ENCODE measurements at places on chromosomes 5 and 9.

DNA sequence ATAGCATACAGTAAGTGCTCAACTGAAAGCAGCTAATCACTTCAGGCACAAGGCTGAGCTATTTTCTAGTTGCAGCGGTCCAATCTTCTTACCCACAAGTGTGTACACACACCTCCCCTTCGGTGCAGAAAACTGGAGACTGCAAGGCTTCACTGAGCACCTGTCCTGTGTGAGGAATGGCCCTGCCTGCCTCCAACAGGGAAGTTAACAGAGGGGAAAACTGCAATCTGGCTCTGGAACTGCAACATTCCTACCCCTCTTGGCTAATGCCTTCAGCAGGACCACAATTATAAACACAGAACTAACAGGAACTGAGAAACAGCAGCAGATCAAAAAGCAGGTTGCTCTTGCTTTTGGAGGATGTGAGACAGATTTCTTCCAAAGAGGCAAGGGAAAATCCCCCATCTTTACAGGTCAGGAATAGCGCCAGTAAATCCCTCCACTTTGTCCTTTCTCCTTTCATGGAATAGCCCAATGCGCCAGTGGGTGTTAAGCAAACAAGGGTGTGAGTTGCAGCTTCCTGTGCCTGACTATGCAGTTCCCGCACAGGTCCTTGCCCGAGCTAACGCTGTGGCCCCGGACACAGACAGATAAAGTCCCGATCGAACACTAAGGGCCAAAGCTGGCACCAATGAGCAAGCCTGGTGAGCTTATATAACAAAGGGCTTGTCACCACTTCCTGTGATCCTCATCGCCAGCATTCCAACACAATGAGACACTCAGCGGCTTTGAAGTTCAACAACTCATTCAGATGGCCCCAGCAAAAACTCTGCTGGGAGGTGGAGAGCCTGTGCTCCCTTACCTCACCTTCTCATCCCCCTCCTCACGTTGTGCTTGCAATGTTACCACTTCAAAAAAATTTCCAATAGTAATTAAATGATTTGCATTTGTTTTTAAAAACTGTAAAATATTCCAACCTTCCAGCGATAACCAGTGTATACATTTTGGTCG lies 21.5 kb downstream of the SHB start:
- DNase-seq = peak; percentile 67

GRCh38 chr9:132068605-132069004 lies 11.1 kb downstream of the MED27 start:
- no peak for DNase-seq

GRCh38 chr5:4533457-4534105 lies 606.5 kb upstream of the ADAMTS16 start:
- no peak for DNase-seq

- DNase-seq = no peak
Measured at GRCh38 chr9:1077616-1078015, 27.5 kb downstream of the DMRT2 start.

DNA sequence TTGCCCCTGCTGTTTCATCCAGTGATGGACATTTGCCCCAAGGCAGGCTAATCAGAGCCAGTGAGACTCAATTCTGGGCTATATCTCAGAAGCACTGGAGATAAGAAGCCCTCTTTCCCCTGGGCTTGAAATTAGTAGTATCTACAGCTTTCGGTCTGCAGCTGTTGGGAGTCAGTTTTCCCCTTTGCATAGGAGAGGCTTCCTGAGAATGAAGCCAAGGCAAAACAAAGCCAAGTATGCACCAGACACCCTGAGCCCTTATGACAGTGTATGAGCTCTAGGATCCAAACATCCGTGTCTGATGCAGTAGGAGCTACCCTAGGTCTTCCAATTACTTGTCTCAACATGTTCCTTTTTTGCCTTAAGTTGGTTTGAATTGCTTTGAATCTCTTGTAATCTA lies 79.2 kb upstream of the PANK3 start:
- no peak for DNase-seq

- no peak for DNase-seq
Measured at GRCh38 chr5:157443041-157443549, 16.9 kb upstream of the NIPAL4 start.

DNA sequence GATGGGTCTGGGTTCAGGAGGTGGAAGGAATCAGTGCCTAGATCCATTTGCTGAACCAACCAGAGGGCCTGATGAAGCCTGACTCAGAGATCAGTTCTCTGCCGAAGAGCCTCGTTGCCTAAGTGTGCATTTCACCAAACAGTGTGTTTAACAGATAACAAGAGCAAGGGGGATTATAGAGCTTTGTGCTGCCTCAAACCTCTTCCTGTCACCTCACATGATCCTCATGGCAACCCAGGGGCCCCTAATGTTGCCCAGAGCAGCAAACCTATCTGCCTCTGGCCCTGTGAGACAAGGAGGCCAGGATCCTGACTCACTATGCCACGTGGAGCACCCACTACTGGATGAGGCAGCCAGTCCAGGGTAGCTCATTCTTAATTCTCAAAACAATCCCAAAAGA lies 66.3 kb upstream of the EPB41L4B start:
- DNase-seq = no peak

DNA sequence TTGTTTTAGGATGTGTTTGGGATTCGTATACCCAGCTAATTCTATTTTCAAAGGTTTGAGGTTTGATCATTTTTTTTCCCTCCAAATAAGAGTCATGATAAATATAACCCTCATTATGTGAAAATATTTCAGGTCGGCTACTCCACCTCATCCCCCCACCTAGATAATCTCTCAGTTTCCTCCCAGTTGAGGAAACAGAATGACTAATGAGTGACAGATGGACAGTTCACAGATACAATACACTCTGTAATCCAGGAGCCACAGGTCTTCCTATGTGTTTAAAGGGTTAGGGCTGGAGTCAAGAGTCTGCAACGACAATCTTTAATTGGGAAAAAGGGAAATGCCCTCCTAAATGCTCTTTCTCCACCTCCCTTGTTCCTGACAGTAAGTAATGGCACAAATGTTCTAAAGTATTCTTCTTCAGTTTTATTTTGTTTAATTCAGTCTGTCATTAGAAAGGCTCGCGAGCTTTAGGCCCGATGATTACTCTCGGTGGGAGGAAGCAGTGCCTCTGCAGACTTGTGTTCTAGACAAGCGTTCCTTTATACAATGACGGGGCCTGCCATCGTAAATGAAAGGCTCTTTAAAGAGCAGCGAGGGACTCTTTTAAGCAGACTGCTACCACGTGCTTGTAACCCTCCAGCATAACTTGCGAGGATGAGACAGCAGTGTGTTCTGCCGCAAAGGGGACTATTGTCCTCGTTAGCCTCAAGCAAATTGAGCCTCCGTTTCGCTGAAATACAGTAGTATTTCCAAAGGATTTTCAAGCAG lies 69.0 kb downstream of the MEF2C start:
- no peak for DNase-seq

GRCh38 chr5:155079698-155080097 lies 66.1 kb downstream of the KIF4B start:
- DNase-seq = no peak

- no peak for DNase-seq
Measured at GRCh38 chr5:149680810-149681221, 49.3 kb upstream of the PPARGC1B start.

- no peak for DNase-seq
Measured at GRCh38 chr5:2302169-2302568, 419.4 kb upstream of the IRX4 start.

GRCh38 chr9:35229779-35230143 lies 68.0 kb downstream of the UNC13B start:
- DNase-seq = no peak

- DNase-seq = no peak
Measured at GRCh38 chr5:2465383-2465782, 286.1 kb downstream of the IRX2 start.

- no peak for DNase-seq
Measured at GRCh38 chr5:154394307-154394706, 51.5 kb upstream of the SAP30L start.

GRCh38 chr9:136527721-136528710 lies 17.8 kb downstream of the NOTCH1 start:
- DNase-seq = no peak

DNA sequence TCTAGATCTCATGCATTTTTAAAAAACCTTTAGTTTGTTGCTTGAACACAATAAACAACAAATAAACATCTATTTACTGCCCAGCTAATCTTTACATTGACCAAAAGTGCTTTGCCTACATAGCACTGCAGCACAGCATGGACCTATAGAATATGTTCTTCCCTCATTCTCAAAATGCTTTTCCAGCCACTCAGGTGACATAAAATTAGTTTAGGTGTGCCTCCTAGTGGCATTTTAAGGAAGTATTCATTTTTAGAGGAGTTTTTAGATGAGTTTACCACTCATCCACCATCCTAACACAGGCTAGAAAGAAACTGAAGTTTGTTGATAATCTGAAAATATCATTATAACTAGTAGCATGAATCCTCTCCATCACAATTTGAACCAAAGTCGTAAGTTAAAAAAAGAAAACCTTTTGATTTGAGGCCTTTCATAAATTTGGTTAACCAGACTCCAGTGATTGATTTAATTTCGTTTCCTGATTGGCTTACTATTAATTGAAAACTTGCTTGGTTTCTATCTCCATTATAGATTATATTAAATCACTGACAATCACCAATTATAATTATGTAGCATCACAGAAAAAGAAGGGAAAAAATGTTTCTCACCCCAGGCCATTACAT lies 12.6 kb downstream of the PLGRKT start:
- DNase-seq = no peak

GRCh38 chr9:88536023-88536324 lies 996 bp downstream of the NXNL2 start:
- no peak for DNase-seq

DNA sequence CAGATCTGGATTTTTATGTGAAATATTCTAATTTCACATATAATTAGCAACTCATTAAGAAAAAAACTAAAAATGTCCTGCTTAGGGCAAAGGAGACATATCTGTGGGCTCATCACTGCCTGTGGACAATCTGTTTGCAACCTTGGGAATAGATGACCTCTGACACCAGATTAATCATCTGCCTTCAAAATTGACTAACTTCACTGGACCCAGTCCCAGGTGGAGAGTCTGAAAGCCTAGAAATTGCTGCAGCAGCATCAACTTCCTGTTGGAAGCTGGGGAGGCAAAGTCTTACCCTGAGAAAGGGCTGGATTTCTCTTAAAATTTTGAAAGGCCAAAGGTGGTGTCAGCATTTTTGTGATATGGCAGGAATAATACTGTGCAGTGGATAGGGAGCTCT lies 76.3 kb upstream of the TNC start:
- DNase-seq = no peak

DNA sequence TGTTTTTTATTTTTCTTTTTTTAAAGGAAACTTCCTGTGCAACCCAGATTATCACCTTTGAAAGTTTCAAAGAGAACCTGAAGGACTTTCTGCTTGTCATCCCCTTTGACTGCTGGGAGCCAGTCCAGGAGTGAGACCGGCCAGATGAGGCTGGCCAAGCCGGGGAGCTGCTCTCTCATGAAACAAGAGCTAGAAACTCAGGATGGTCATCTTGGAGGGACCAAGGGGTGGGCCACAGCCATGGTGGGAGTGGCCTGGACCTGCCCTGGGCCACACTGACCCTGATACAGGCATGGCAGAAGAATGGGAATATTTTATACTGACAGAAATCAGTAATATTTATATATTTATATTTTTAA lies 2.1 kb downstream of the CSF2 start:
- DNase-seq = no peak

- DNase-seq = no peak
Measured at GRCh38 chr9:136512651-136513071, 29.8 kb upstream of the SEC16A start.

DNA sequence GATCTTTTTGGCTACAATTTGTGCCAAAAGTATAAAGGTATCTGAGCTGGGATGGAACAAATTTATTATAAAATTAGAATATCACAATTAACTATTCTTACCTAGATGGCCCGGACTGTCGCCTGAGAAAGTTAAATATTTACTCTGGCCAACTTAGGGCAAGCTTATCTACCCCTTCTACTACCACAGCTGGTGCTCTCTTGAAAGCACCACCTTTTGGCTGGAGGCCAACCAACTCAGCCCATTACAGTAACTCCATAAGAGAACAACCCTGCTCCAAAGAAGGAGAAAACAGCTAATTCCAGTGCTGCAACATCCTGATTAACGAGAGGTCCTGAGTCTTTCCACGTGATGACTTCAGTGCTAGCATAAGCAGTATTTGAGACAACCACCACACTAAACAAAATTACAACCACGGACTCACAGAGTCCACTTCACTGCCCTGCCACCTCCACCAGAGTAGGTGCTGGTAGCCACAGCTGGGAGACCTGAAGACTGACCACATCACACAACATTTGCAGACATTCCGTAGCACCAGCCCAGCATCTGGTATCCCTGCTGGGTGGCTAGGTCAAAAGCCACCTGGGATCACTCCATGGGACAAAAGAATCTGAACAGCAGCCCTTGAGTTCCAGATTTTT lies 43.2 kb downstream of the RGMB start:
- DNase-seq = no peak

DNA sequence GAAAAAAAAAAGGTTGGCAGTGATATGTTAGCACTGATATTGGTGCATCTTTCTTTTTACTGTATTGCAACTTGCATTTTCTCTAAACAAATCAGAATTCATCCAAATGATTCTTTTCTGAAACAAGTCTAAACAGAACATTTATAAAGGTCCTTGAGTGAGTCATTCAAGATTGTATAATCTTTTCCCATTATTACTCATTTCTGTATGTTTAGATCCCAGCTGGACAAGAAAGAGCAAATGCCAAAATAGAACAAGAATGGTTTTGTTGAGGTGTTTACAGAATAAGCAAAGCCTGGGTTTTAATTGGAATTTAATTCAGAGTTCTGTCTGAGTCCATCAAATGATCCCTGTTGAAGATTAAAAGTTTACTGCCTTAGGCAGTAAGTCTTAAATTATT lies 112.3 kb downstream of the VCAN start:
- no peak for DNase-seq

DNA sequence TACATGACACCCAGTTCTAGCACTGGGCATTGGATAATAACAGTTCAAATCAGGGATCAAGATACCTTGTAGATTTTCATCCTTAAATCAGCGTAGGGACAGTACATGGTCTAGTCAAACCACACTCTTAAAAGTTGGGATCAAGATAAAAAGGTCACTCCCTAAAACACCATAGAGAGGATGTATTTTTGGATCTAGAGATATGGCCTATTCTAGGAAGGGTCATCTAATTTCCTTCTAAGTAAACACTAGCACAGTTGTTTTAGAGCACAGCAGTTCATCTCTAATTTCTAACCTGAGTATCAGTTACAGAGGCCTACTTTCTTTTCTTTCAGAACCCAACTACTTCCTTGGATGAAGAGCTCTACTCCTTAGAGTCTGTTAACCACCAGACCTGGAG lies 166.4 kb upstream of the GRIN3A start:
- DNase-seq = no peak

- no peak for DNase-seq
Measured at GRCh38 chr9:19640014-19640413, 148.8 kb downstream of the SLC24A2 start.

- no peak for DNase-seq
Measured at GRCh38 chr9:79812507-79813257, 240.9 kb downstream of the TLE4 start.

- DNase-seq = no peak
Measured at GRCh38 chr5:72040513-72040912, 66.8 kb upstream of the MAP1B start.

GRCh38 chr9:114163517-114163951 lies 8.2 kb downstream of the COL27A1 start:
- no peak for DNase-seq

- no peak for DNase-seq
Measured at GRCh38 chr9:36976371-36977030, 57.6 kb downstream of the PAX5 start.
